ENCODE measurements at places on chromosomes 16 and 17. TPM values are rescaled to one million over a fixed set of nuclear protein-coding genes. Genes with fewer than 3 reads are reported as not detected.
A peak's percentile ranks its signal among the peaks of the same experiment; 100 is the strongest.

- DNase-seq = no peak
These were observed 181.6 kb upstream of the C17orf78 start for GRCh38 chr17:37194208-37194607.

SECTM1 gene
- 4.1 TPM for total RNA-seq

CD68 gene
- 44.1 TPM for total RNA-seq

GRCh38 chr17:80873307-80873951 lies 118.2 kb upstream of the CHMP6 start:
- DNase-seq = peak; percentile 62

- DNase-seq = no peak
These were observed 228.8 kb upstream of the EEF2KMT start for GRCh38 chr16:5326395-5326794.

DNA sequence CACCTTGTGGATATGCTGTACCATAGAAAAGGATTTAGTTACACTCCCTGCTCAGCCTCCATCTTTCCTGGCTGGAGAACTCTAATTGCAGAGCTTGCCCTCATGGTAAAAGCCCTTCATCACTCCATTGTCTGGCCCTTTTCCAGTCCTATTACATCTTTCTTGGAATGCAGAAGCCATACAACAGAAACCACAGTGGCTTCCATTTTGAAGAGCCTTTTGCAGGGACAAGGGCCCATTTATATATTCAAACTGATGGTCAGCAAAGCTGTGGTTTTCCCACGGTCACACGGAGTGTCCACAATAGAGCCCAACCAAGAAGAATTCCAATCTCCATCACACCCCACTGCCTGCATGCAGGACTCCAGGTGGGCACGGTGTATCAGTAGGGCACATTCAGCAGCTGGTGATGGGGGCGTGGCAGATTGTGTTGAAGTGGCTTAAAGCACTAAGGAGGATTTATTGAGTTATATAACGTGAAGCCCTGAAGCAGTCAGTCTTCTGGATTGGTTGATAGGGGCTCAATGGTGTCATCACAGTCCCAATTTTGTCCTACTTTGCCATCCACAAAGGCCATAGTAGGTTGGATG lies 20.3 kb downstream of the COPRS start:
- DNase-seq = no peak
